ENCODE measurements at places on chromosomes 13 and 19.
A peak's percentile ranks its signal among the peaks of the same experiment; 100 is the strongest.

DNA sequence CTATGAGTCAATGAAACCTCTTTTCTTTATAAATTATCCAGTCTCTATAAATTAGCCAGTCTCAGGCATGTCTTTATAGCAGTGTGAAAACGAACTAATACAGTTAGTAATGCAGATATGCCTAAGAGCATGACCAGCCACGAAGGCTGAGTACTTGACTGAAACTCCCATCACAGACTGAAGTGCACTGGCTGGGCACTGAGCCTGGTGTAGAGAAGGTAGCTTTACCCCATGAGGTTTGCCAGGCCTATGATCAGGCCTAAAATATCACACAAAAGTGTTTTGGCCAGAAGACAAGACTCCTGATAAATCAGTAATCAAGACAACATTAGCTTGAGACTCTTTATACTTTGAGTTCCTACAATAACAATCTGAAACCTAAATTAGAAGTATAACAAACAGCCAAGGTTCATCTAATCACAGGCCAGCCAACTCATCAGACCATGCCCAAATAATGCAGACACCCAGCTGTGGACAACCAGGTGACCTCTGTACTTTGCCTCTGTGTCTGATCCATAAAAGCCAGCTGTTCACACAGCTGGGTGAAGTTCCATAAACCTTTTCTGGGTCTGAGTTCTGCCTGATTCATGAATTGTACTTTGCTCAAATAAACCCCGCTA, 771.8 kb upstream of the SLITRK1 start:
- DNase-seq, result no peak

DNA sequence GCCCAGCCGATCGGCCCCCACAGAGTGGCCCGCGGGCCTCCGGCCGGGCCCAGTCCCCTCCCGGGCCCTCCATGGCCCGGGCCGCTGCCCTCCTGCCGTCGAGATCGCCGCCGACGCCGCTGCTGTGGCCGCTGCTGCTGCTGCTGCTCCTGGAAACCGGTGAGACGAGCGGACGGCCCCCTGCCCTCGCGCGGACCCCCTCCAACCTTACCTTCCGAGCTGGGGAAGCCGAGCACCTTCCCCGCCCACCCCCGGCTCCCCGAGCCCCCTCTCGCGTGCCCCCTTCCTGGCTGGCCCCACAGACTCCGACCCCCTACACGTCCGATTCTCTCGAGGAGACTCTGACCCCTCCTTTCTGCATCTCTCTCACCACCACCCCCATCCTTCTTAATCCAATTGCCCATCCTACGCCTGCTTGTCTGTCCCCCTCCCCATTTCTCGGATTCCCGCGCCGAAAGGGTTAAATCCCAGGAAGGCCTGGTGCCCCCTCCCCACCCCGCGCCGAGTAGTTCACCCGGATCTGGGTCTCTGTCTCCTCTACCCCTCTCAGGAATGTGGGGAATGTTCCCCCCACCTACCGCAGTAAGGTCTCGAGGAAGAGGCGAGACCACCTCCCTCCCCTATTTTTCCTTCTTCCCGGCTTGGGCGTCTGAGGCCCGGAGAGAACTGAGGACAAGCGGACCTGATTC, 502 bp downstream of the NECTIN2 start:
- DNase-seq, result no peak

DNA sequence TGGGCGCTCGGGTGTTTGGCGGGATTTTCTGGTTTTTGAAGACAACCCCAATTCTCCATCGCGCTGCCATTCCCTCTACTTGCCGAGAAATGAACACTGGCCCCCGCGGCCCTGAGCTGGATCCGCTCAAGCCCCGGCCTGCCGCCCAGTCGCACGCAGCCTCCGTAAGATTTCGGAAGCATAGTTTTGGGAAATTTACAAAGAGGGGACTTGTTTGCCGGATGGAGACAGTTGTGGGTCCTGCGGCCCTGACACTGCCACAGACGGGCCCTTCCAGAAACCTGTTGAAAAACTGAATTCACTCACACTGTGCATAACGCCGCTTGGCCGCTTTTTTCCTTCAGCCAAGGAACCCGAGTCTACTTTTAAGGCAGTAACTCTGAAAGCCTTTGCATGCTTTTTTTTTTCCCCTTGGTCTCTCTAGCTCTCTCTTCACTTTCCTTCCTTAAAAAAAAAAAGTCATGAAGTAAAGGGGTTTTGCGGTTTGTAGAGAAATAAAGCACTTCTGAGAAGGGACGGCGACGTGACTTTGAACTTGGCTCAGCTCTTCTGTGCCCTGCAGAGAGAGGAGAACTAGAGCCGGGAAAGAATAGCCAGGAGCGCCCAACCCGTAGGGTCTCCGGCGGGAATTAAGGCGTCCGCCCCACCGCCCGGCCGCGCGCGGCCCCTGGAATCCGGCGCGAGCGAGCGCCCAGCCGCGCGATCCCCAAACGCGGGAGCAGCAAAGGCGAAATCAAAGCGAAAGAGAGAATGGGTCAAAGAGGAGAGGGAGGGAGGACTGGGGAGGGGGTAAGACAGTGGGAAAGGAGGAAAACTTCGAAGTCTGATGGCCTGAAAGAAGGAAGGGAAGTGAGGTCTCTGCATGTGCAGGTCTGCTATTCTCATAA, 3.4 kb upstream of the ZIC2 start:
- no peak for DNase-seq

GRCh38 chr19:18790566-18791314, at the start of gene COMP:
Gene COMP, minus strand, starts transcription at chr19:18791305. Its CDS starts 36 bp downstream, at chr19:18791269.
- DNase-seq, result no peak

DNA sequence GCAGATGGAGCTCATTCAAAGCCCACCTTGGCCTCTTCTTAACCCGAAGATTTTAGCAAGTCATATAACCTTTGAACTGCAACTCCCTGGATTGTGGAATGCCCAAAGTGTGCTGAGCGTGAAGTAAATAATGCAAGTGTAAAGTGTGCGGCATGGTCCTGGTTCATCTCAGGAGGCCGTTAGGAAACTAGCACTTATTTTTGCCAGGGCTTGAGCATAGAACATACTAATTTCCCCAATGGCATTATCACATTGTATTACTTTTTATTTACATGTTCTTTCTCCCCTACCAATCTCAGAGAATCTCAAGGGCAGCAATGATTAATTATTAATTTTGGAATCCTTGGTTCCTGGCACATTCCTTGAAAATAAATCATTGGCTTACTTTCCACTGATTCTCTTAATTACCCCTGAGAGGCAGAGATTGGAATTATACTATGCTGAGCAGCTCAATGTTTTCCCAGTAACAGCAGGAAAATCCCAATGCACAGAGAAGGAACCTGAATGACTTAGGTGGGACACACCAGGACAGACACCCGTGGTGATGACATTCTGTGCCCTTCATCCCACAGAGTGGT, 128.8 kb upstream of the GJB6 start:
- no peak for DNase-seq

- no peak for DNase-seq
Observed at GRCh38 chr13:78610381-78610883, 7.1 kb upstream of the POU4F1 start.

DNA sequence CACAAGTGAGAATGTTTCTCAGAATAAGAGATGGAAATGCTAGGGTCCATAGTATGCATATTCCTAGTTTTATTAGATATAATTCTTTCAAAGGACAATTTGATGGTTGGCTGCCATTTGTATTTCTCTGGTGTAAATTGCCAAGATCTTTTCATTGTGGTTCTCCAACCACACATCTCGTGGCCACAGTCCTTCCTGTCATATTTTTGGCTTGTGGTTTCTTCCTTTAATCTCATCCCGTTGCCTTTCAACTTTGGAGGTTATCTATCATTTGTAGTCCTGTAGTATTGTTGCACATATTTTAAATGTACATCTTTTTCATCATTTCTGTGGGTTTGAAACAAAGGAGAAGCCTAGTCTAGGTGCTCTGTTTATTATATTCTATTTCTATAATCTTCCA, 61.2 kb downstream of the WASF3 start:
- DNase-seq, result no peak

- DNase-seq, result no peak
Observed at GRCh38 chr19:17734146-17734545, 14.9 kb downstream of the MAP1S start.

- no peak for DNase-seq
Observed at GRCh38 chr13:70390968-70391367, 282.7 kb upstream of the KLHL1 start.

DNA sequence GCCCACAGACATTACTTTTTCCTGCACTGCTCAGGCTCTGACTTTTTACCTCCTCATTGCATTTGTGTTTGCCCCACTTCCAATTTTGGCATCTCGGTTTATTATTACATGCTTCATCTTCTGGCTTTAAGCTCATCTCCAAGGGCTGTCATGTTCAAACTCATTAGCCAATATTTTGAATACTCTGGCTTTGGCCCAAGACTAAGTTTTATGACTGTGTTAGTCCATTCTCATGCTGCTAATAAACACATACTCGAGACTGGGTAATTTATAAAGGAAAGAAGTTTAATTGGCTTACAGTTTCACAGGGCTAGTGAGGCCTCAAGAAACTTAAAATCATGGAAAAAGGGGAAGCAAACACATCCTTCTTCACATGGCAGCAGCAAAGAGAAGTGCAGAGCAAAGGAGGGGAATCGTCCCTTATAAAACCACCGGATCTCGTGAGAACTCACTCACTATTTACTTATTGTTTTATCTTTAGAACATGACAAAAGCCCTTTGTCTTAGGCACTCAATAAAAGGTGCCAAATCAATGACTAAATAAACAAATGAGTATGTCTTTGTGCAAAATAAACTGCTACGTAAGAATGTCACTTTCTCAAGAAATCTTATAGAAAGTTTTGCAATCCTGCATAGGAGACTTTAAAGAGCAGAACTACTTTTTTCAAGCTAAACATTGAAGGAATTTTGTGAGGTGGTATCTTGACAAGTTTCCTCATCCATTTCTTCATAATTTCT, 233.4 kb upstream of the SPRY2 start:
- no peak for DNase-seq

GRCh38 chr19:46852830-46853229, 2.2 kb upstream of the AP2S1 start:
- no peak for DNase-seq

DNA sequence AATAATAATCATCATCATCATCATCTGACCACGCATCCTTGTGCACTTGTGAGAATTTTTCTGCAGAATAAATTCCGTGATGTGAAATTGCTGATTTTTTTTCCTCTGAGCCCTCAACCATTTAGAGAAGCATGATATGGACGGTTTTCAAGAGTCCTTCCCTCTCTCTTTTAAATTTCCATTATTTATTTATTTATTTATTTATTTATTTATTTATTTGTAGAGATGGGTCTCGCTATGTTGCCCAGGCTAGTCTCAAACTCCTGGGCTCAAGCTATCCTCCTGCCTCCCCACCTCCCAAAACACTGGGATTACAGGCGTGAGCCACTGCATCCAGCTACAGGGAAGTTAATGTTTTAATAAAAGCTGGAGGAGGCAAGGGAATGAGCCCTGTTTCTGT, 39.6 kb downstream of the CACNA1A start:
- DNase-seq, result no peak

DNA sequence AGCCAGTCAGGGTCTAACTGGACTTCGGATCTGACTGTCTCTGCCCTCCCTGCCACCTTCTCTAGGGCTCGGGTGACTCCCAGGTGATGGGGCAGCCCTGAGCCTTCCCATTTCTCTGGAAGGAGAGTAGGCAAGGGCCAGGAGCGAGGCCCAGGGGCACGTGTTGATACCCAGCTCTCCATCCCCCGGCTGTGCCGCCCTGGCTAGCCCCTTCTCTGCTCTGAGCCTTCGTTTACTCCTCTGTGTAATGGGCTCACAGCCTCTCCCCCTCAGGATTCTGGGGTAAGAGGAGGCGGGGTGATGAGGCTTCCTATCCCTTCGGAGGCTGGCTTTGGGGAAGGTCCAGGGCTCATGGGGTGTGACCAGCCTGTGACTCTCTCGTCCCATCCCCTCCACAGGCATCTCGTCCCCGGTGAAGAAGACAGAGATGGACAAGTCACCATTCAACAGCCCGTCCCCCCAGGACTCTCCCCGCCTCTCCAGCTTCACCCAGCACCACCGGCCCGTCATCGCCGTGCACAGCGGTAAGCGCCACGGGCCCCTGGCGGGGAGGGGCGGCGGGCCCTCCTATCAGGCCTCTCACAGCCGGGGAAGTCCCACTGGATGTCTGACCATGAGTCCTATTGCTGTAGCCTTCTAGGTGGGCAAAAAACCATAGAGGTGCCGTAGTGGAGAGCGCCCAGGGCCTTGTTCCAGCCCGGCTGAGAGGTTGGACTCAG, 31.6 kb downstream of the SMIM24 start:
- no peak for DNase-seq

GRCh38 chr13:110306960-110307766, at the start of the genes COL4A1 and COL4A2:
Gene COL4A1, minus strand, starts transcription at chr13:110307157. Its CDS starts 130 bp downstream, at chr13:110307027.
Gene COL4A2, plus strand, starts transcription at chr13:110307284. Its CDS starts 620 bp downstream, at chr13:110307904.
- DNase-seq, result no peak

DNA sequence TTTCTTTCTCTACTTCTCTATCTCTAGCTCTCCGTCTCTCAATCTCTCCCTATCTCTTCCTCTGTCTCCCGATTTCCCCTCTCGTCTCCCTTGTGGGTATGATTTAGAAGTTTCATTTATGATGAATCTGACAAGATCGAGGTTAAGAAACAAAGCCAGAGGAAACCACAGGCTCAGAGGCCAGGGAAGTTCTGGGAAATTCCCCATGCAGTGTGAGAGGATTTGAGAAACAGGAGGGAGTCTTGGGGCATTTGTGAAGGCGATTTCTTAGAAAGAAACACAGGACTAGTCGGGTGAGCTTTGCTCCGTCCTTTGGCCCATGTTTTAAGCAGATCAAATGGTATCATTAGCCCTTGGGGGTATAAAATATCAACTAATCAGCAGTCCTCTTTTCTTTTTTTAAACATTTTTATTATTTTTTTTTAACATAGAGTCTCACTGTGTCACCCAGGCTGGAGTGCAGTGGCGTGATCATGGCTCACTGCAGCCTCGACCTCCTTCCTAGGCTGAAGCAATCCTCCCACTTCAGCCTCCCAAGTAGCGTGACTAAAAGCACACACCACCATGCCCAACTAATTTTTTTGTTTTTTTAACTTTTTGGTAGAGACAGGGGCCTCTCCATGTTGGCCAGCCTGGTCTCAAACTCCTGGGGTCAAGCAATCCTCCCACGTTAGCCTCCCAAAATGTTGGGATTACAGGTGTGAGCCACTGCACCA, 25.8 kb downstream of the TNFSF9 start:
- DNase-seq, result peak; percentile 97

DNA sequence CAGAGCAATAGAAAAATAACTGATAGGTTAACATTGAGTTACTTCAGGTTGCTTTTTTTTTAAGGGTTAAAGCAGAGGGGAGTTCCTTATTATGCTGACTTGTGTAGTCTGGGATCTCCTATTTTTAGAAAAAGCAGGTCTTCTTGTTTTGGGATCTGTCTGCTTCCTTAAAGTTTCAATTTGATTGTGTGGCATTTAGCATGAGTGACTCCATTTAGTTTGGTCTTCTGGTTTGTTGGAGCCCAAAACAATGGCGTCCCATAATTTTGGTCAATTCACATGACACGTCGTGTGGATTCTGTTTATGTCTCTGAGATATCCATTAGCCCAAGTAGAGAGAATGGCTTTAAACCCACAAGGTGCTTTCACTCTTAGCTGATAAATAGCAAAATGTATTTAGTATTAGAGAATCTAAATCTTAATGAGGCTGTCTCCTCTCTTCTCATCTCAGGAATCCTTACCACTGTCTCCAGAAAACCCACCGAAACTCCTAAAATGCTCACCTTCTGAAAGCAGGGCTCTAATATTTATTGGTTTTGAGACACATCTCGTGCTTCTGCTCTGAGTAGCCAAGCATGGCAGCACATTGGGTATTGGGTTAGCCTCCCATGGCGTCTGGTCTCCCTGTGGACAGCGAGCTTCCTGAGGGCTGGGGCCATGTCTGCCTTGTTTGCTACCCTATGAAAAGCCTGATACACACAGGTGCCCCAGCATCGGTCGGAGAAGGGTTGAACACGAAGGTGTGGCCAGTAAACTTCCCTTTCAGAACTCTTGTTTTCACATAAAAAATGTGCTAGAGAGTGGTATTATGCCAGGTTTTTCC, 67.2 kb upstream of the GPR183 start:
- no peak for DNase-seq

GRCh38 chr19:8355631-8356402, 8.1 kb upstream of the ANGPTL4 start:
- DNase-seq, result peak; percentile 90
